ENCODE measurements at places on chromosomes 11 and 22. TPM values are rescaled to one million over a fixed set of nuclear protein-coding genes. Genes with fewer than 3 reads are reported as not detected.

DNA sequence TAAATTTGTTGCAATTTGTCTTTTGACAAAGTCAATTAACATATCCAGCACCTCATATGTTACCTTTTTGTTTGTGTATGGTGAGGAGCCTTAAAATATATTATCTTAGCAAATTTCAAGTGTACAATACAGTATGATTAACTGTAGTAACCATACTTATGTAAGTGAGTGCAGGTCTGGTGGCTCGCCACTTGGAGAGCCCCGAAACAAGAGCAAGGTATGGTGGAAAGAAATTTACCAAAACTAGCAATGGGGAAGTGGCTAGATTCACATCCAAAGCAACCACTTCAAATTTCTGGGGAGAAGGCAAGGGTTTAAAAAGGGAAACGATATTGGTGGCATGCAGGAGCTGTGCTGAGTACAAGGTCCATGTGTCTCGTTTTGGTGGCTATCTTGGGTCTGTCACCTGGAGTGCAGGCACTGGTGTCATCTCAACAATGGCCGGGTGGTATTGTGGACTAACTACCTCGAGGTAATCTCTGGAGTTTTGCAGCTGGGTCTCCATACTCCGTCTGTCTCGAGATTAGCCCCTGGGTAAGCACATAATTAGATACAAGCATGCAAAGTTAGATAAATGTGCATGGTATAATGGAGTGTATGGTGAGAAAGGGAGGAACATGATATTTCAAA lies 8.2 kb upstream of the FNBP4 start:
- DNase-seq, result no peak

FUT4 gene
- total RNA-seq, result 5.9 TPM

SCO2 gene
- total RNA-seq, result 2.3 TPM

GRCh38 chr22:38510416-38510970 lies 4.4 kb upstream of the DDX17 start:
- DNase-seq, result no peak

DNA sequence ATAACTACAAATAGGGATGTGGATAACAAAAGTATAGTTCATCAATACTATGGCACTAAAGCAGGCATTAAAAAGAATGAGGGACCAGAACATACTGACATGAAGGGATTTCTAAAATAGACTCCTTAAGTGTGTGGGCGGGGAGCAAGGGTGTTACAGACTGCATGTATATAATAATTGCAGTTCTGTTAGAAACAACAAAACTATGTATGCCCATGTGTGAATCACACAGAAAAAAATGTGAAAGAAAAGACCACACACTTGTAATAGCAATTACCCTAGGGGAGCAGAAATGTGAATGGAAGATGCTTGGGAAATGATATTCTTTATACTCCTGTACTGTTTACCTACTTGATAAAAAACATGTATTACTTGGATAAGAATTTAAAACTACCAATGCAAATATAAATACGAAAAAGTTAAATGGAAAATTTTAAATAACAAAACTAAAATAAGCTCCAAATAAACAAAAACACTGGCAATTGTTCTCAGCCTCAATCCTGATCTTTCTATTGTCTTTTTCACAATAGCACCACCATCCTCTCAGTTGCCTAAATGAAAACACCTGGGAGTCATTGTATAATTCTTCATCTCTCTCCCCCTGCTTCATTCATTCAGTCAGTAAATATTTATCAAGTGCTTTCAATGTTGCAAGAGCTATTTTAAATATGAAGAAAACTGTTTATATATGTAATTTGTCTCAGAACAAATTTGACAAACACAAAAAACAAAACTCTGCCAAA lies 129.8 kb downstream of the FCHSD2 start:
- no peak for DNase-seq

Data from neural crest cell (in vitro differentiated cells).